ENCODE measurements at places on chromosomes 12 and 14. TPM values are rescaled to one million over a fixed set of nuclear protein-coding genes. Genes with fewer than 3 reads are reported as not detected.

GRCh38 chr12:68065687-68066086 is 76.4 kb downstream of the IFNG-AS1 start:
- DNase-seq: no peak

DNA sequence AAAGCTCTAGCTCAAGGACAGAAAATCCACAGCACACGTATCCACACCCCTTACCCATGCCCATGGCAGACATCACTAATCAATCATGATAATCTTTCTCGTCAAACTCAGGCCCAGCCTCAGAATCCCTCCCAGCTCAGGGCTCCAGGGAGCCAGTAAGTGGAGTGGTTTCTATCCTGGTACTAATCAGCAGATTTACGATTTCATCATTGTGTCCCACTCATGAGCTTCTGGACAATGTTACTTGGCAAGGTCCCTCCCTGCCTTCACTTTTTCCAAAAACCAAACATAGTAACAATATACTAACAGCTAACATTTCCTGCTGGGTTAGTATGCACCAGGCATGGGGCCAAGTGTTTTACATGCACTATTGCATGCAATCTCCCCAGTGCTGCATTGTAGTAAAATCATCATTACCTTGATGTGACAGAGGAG is 45.8 kb upstream of the NCOR2 start:
- no peak for DNase-seq

TAS2R8 gene
- polyA plus RNA-seq: not detected

GRCh38 chr12:22215467-22216253 is 118.8 kb downstream of the ST8SIA1 start:
- no peak for DNase-seq

DNA sequence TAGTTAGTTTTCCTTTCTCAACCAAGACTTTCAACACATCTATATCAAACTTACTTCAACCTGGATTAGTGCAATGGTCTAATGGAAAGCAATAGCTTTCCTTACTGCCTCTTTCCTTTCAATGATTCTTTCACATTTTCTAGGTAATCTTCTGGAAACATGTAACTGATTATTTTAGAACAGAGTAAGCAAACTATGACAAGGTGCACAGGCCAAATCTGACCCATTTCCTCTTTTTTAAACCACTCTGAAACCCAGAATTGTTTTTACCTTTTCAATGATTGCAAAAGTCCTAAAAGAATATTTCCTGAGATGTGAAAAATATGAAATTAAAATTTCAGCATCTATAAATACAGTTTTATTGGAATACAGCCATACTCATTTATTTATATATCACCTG is 81.6 kb upstream of the TMTC2 start:
- no peak for DNase-seq

GRCh38 chr12:25716842-25717241 is 163.8 kb upstream of the LMNTD1 start:
- DNase-seq: no peak

DNA sequence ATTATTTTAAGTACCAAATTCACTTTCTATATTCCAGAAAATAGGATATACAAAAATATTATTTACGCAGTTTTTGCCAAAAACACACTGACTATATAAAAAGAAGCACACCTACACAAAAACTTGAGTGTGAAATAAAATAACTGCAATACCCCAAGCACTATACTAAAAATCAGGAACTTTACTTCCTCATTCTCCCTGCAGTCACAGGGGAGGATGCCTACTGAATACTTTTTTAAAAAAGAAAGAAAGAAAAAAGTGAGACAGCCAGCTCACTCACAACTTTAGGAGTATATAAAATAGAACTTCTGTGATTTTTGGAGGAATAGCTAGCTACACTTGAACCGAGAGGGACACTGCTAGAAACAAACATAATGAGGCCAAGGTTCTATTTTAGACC is 12.2 kb downstream of the RPS6KA5 start:
- no peak for DNase-seq
